Inflammatory macrophage treated with lipopolysaccharide for 4 hours (primary cell): ENCODE measurements at places on chromosomes 7 and 10.

DNA sequence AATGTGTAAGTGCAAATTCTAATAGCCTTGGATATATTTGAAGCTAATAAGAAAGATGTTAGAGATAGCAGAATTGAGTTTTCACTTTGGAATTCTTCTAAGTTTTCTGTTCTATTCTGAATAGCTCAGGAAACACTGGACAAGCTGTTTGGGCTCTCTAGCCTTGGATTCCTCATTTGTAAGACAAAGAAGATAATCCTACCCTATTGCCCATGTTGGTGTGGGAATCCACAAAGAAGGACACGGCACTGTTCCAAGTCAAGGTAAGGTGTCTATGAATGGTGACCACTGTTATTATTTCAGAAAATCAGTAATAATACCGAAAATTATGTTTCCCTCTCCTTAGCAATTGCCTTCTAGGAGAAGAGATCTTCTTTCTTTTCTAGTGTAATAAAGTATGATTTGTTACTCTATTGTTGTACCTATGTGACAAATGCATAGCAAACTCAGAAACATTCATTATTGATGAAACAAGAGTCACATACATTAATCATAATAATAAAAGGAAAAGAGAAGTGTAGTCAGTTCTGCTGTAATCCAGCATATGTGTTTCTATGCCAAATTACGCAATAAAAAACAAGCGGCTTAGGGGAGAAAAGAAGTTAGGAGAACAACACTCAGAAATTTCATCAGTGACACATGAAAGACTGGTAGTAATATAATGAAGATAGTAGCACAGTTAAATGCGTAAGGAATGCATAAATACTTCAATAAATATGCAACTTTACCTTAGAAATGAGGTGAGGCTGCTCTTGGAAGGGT is 1012.3 kb upstream of the PHF14 start:
- DNase-seq = no peak

- no peak for DNase-seq
Measured at GRCh38 chr10:14843327-14843988, 5.4 kb downstream of the HSPA14 start.

DNA sequence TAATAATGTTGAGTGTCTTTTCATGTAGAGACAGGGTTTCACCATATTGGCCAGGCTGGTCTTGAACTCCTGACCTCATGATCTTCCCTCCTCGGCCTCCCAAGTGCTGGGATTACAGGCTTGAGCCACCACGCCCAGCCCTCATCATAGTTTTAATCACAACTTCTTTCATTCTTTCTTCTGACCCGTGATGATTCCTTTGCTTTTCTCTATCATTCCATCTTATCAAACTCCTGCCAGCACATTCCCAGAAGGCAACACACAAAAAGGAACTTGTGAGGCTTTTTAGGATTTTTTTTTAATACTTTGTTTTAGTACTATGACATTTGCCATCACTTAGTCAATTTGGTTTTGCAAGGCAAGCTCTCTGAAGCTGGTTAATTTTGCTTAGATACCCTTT is 77.5 kb upstream of the MEOX2 start:
- DNase-seq = no peak

GRCh38 chr10:25808372-25808771 is 125.7 kb upstream of the MYO3A start:
- no peak for DNase-seq

GRCh38 chr10:53122281-53122680 is 349.7 kb upstream of the MBL2 start:
- DNase-seq = peak; percentile 54

- DNase-seq = no peak
Measured at GRCh38 chr7:55254242-55254595, 110.9 kb upstream of the LANCL2 start.

DNA sequence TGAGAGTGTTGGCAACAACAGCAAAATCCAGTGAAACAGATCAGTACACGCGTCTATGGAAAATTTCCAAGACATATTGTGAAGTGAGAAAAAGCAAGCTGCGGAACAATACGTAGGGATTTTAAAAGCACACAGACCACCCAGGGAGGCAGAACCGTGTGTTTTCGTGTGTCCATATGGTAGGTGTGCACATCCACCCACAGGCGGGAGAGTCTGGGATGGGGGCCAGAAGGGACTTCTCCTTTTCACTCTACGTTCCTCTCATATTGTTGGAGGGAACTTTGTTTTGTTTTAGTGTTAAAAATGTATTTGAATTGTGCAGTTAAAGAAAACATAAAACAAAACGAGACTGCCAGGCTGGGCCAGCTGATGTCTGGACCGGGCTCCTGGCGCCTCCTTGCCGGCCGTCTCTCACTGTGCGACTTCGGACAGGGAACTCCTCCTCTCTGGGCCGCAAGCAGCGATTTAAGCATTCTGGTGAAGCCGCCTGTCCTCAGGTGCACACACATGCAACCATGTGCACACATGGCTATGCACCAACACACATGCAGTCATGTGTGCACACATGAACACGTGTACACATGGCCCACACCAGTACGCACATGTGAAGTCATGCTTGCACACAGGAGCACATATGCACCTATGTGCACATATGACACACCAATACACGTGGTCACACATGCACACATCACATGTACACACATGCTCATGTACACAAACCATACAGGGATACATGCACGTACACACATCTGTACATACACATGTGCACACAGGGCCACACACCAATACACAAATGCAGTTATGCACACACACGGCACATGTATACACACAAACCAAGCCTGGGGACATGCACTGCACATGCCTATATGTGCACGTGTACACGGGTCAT is 141.1 kb downstream of the ELFN1 start:
- DNase-seq = peak; percentile 5

GRCh38 chr10:16586358-16587138 is 64.9 kb upstream of the C1QL3 start:
- no peak for DNase-seq

DNA sequence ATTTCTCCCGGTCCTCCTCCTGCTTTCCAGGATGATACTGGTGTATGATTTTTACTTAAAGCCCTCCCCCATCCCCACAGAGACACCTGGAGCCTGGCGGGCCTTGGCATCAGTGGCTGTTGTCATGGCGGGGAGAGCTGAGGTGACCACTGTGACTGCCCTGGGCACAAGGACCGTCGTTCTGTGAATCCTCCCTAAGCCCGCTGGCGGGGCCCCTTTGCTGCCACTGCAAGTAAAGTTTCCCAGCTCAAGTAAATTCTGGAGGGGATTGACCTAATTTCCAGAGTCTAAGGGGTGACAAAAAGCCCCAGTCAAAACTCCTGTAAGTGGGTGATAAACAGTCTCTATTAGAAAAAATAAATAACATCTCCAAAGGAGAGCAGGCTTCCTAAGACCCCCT is 393.2 kb upstream of the PODXL start:
- no peak for DNase-seq
